ENCODE measurements at places on chromosomes 16 and 17. TPM values are rescaled to one million over a fixed set of nuclear protein-coding genes. Genes with fewer than 3 reads are reported as not detected.

- DNase-seq = no peak
Observed at GRCh38 chr17:4332296-4332970, 34.0 kb downstream of the UBE2G1 start.

DNA sequence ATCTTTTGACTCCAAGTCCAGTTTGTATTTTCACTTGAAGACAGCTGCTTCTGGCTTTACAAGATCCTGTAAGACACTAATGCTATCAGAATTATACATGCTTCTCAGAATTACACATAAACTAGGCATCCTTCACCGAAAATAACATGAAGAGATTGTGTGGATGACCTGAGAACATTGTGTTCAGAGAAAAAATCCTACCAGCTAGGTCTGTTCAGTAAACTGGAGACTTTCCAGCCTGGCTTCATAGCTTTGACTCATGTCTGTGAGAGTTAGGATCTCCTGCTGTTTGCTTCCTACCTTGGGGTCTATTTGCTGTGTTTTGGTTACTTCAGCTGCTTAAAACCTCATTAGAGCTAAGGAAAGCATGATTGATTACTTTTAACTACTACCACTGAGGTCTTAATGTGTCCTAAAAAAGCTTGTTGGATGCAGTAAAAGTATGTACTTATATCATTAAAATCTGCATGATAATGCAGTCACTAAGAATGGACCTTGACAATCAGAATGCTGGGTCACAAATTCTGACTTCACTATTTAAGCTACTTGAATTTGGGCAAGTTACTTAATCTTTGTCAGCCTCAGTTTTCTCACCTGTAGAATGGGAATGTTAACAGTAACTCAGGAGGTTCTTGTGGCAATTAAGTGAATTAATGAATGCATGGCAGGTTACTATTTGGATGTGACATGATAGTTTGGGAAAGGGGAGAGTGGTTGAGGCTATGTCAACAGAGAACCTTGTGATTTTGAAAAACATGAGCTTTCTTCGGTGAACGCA lies 8.0 kb upstream of the MYH13 start:
- DNase-seq = no peak

Gene LPCAT2
- total RNA-seq = 42.4 TPM

Gene SCPEP1
- total RNA-seq = 141 TPM

DNA sequence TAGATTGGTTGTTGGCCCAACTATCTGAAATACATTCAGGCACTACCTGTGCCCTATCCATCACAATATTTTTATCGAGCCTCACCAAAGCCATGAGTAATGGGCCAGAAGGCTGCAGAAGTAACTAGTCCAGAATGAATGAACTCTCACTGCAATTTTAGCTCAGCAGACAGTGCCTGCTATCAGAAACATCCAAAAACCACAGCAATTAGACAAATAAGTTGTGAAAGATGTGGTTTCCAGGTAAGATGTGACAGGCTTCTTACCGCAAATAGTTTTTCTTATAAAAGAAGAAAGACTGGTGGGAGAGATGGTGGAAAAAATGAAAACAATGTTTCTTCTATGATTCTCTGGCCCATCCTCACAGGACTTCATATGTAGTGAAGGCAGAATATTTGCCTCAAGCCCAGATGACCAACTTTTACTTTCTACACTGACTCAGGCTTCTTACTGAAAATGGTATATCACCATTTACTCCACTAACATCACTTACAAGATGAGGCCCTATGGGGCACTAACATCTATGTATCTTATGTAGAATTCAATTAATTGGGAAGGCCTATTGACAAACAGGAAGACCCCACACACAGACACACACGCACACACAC lies 9.8 kb upstream of the RFFL start:
- no peak for DNase-seq

GRCh38 chr17:80706463-80706867 lies 161.8 kb downstream of the RPTOR start:
- peak; percentile 40 for DNase-seq

GRCh38 chr16:65227150-65227835 lies 105.4 kb upstream of the CDH11 start:
- no peak for DNase-seq

- peak; percentile 58 for DNase-seq
Observed at GRCh38 chr16:75402821-75403475, 30.4 kb downstream of the CFDP1 start.

Gene FLOT2
- total RNA-seq = 12.6 TPM

Gene TMEM238L
- total RNA-seq = not detected

Gene JUP
- total RNA-seq = 0.50 TPM

DNA sequence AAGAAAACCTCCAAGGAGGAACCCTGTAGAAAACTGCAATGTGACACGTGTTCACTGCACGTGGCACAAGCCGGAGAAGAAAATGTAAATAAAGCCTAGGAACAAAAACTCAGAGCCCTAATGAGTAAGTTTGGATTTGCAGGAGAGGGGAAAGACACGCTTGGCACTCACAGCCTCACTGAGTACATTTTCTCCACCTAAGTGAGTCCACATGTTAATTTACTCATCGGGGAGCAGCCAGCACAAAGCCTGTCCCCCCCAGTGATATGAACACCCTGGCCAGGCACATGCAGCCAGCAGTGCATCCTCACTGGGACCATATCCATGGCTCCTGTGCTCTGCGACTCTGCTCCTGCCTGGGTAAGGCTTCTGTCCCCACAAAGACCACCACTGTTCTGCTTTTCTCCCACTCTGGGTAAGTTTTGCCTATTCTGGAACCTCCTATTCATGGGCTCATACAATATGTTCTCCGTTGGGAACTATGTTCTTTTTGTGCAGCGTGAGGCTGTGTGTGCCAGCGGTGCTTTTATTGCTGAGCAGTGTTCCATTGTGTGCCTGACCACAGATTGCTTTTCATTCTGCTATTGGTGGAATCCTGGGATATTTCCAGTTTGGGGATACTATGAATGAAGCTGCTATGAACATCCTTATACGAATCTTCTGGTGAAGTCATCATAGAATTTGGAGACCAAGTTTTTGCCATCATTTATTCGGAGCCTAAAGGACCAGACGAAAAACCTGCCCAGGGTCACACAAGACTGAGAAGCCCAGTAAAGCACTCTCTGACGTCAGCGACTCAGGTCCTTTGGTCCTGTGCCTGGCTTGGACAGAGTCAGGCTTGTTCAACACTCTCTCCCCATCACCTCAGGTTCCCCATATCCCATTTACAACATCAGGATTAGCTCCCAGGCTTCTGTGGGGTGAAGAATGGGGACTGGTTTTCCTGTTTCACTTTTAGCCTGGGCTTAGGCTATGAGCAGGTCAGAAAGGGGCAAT lies 53.3 kb downstream of the RNF112 start:
- DNase-seq = peak; percentile 54

DNA sequence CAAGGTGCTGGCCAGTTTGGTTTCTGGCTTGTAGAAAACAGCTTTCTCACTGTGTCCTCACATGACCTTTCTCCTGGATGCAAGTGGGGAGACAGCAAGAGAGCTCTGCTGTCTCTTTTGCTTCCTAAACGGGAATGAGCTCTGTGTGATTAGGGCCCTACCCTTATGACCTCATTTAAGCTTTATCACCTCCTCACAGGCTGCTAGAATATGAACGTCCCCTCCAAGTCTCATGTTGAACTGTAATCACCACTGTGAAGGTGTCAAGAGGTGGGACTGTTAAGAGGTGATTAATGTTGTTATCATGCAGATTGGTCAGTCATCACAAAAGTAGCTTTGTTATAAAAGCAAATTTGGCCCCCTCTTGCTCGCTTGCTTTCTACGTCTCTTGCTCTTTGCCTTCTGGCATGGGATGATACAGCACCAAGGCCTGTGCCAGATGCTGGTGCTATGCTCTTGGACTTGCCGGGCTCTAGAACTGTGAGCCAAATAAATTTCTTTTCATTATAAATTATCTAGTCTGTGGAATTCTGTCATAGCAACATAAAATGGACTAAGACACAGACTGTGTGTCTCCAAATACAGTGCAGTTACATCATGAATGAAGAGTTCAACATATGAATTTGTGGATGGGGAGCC lies 14.8 kb upstream of the POLR3E start:
- no peak for DNase-seq

DNA sequence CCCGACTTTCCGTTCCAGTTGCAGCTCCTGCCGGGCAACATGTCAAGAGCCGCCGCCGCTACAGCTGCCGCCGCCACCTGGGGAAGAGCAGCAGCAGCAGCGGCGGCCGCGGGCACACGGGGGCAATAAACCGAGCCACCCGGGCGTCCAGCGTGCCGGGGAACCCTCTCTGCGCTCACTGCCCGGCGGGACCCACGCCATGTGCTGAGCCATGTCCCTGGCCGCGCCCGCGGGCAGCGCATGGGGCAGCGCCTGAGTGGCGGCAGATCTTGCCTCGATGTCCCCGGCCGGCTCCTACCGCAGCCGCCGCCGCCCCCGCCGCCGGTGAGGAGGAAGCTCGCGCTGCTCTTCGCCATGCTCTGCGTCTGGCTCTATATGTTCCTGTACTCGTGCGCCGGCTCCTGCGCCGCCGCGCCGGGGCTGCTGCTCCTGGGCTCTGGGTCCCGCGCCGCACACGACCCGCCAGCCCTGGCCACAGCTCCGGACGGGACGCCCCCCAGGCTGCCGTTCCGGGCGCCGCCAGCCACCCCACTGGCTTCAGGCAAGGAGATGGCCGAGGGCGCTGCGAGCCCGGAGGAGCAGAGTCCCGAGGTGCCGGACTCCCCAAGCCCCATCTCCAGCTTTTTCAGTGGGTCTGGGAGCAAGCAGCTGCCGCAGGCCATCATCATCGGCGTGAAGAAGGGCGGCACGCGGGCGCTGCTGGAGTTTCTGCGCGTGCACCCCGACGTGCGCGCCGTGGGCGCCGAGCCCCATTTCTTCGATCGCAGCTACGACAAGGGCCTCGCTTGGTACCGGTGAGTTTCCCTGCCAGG lies 604 bp downstream of the HS3ST3B1 start:
- DNase-seq = no peak

DNA sequence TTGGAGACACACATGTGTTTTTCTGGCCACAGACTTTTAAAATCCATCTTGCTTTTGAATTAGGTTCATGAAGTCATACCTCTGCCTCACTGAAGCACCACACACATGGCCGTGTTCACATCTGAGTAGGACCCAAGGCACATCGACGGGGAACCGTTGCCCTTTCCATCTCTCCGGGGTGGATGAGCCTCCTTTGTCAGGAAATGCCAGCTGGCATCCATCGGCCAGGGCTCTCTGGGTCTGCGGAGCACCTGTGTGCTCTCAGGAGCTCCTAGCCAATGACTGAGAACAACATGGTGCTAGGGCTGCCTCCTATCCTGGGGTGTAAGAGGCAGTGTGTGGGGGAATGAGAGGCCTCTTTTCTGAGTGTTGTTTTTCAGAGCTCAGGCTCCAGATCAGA lies 24.5 kb upstream of the NKD1 start:
- no peak for DNase-seq

DNA sequence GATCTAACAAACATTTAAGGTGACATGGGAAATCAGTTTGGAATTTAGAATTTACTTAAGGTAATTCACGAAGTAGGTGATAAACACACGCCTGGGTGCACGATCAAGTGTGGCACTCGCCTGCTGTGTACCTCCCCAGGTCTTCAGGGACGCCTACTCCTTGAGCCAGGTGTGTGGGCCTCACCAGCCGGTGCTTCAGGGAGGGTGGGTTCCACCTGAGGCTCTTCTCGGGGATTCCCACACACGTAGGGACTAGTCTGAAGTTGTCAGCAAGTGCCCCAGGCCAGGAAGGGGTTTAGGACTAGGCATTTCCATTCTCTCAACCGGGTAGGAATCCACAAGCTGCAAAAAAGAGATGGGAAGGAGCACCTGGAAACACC lies 9.8 kb upstream of the NAT9 start:
- no peak for DNase-seq

Gene KIF2B
- total RNA-seq = not detected

Gene CFAP20
- total RNA-seq = 49.0 TPM

DNA sequence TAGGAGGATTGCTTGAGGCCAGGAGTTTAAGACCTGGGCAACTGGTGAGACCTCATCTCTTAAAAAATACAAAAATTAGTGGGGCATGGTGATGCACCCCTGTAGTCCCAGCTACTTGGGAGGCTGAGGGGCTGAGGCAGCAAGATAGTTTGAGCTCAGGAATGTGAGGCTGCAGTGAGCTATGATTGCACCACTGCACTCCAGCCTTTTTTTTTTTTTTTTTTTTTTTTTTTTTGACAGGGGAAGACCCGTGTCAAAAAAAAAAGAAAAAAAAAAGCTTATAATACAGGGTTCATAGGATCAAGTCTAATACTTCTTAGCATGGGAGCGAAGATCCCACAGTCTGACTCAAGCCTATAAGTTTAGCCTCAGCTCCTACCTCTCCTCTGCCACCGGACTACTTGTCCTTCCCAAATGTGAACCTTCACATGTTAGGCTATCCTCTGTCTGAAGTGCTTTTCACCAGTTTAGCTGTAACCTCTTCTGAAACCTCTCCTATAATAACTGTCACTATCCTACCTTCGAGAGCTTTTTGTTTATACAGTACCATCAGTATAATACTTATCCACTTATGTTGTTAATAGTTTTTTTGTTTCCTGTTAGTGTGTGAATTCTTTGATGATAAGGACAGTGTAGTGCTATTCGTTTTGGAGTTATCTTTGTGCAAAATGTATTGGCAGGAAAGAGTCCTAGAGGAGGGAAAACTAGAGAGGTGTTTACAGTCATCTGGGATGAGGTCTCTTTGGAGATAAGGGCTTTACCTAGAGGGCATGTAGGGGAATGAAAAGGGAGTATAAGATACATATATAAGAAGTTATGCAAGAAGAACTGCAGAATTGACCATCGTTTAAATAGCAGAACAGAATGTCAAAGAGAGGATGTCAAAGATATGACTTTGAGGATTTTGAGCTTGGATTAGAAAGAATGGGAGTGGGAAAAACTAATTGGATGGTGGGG lies 15.5 kb downstream of the CPD start:
- DNase-seq = no peak

Gene SPAG7
- 55.3 TPM for total RNA-seq

DNA sequence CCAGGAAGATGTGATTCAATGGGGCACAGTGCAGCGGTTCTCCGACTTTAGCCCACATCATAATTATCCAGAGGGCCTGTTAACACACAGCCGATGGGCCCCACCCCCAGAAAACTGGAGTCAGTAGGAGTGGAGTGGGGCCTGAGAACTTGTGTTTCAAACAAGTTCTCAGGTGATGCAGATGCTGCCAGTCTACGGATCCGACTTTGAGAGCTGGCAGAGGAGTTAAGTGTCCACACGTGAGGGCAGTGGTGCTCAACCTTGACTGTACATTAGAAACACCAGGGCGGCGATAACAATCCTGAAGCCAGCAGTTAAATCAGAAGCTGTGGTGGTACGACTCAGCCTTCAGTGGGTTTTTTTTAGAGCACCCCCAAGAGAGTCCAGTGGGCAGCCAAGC lies 75.0 kb downstream of the GPRC5B start:
- no peak for DNase-seq

GRCh38 chr16:21524068-21524751 lies 75.2 kb upstream of the METTL9 start:
- DNase-seq = no peak

Gene SPATA2L
- total RNA-seq = 17.3 TPM

Gene SSTR5
- total RNA-seq = not detected

DNA sequence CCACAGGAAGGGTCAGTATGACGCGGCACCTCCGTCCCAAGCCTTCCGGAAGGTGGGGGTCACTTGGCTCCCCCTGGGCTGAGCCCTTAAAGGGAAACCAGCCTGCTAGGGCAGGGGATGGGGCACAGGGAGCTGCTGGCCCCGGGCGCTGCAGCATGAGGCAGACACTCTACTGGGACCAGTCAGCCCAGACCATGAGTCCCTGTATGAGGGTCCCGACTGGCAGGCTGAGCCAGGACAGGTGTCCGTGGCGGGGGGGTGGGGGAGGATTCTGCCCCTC lies 43.4 kb upstream of the ZC3H18 start:
- DNase-seq = no peak

GRCh38 chr16:53805752-53806151 lies 101.8 kb downstream of the FTO start:
- DNase-seq = no peak

Measured in SK-MEL-5 (cell line).